ENCODE measurements at places on chromosomes 6 and 20. TPM values are rescaled to one million over a fixed set of nuclear protein-coding genes. Genes with fewer than 3 reads are reported as not detected.

Gene SEMG1
- not detected for total RNA-seq

Gene DACT2
- total RNA-seq = 1.7 TPM

Gene MUC21
- not detected for total RNA-seq

Gene RIPPLY2
- 8.1 TPM for total RNA-seq

Gene KCNK15
- total RNA-seq = not detected

Gene SLC22A16
- 0.49 TPM for total RNA-seq

Gene TAF4
- 8.9 TPM for total RNA-seq

Gene ECT2L
- 0.98 TPM for total RNA-seq

Measured in temporal lobe (tissue), 4 donors.